ENCODE measurements at places on chromosomes 1 and 21.

- DNase-seq, result no peak
These were observed 12.2 kb downstream of the AKIRIN1 start for GRCh38 chr1:39003281-39003680.

DNA sequence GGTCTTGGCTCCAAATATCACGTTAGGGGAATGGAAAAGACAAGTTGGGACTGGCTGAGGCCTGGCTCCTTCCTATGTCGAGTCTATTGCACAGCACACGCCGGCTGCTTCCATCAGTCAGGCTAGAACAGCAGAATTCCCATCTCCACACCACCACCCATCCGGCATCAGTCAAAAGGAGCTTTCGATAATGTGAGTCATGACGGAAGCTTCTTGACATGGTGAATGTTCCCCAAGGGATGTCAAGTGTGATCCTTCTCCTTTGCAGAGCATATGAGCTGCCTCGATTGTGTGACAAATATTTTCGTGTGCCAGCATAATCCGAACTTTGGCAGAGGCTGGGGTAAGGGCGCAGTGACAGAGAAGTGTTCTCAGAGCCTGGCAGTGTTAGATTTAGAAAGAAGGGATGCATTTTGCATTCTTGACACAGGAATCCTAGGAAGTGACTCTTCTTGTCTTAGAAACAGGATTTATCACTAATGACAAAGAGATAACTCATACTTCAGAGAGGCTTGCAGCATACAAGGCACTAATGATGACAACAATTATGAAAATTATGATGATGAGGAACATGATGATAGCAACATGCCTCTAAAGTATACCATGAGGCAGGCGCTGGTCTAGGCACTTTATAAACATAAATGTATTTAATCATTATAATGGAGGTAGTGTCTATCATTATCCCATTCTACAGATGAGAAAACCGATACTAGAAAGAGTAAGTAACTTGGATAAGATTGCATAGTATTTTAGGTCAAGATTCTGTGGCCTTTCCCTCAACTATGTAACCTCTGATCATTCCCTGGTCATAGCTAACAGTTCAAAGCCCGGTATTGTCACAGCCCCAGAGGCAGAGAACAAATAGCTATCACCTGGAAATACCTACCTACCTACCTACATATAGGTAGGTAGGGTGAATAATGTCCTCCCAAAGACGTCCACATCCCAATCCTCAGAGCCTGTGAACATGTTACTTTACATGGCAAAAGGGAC is 135.0 kb downstream of the KCNJ6 start:
- no peak for DNase-seq

- no peak for DNase-seq
These were observed 11.2 kb upstream of the PHC2 start for GRCh38 chr1:33442141-33442540.

DNA sequence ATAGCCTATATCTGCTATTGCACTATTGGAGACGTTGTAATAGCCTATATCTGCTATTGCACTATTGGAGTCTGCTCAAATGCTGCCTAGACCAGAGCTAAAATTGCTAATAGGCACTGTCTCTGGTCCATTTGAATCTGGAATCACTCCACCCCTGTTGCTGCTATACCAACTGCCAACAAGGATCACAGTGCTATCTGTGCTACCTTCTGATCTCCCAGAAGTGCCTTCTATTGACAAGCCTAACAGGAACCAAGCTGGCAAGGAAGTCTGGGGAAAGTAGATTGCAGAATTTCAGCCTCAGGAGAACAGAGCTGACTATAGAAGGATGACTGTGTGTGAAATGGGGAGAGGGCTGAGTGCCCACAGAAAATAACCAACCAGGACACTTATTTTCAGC is 15.9 kb downstream of the RWDD3 start:
- DNase-seq, result no peak

DNA sequence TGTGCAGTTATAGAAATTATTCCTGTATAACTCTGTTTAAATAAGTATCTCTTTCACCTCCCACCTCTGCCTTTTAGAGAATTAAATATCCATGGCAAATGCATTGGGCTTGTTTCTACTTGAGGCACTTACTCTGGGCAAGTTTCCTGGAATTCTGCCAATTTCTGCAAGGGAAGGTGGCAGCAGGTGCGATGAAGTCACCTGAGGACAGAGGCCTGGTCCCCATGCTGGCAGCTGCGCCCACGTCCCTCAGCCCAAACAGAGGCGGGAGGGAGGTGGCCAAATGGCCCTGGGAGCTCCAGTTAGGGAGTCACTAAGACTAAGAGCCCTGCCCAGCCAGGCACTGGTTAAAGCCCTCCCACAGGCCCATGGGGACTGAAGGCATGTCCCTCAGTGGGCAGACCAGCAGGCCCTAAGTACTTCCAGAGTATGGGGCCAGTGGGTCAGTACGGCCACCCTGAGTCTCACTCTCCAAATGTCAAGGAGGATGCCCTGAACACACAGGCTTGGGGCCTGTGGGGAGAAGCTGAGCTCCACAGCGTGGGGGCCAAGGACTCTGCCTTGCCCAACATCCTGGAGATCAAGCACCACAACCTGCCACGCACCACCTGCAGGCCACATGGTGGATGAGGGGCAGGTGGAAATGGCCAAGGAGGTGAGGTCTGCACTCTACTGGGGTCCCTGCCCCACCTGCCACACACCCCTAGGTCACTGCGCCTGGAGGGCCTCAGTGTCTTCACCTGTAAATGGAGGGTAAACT is 19.4 kb downstream of the ACOT7 start:
- DNase-seq, result no peak

DNA sequence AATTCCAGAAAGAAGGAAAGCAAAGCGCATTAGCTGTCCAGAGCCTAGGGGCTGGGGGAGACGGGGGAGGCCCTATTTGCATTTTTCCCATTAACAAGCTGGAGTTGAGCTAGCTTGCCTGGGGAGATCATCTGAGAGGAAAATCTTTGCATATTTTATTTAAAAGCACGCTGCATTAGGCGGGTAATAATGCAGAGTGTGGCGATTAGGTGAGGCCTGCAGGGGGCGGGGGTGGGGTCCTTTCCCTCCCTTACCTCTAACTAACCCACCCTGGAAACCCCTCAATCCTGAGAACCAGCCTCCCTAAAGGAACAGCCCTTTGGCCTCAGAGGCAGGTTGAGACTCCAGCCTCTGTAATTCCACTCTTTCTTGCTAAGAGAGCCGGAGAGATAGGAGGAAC is 16.2 kb downstream of the C1orf216 start:
- no peak for DNase-seq

GRCh38 chr1:201773764-201774163 is 55.2 kb upstream of the IPO9 start:
- no peak for DNase-seq

DNA sequence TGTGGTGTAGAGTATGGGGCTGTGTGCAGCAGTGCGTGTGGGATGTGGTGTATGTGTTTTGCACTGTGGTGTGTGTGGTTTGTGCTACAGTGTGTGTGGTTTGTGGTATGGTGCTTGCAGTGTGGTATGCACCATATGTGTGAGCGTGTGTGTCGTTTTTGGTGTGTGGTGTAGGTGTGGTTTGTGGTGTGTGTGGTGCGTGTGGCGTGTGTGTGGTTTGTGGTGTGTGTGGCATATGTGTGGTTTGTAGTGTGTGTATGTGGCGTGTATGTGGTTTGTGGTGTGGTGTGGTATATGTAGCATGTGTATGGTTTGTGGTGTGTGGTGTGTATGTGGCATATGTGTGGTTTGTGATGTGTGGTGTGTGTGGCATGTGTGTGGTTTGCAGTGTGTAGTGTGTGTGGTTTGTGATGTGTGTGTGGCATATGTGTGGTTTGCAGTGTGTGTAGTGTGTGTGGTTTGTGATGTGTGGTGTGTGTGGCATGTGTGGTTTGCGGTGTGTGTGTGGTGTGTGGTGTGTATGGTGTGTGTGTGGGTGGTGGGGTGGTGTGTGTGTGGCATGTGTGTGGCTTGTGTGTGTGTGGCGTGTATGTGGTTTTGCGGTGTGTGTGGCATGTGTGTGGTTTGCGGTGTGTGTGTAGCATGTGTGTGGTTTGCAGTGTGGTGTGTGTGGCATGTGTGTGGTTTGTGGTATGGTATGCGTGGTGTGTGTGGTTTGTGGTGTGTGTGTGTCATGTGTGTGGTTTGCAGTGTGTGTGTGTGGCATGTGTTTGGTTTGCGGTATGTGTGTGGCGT is 53.5 kb upstream of the TRAPPC10 start:
- DNase-seq, result no peak

- no peak for DNase-seq
These were observed 124.3 kb downstream of the PGBD5 start for GRCh38 chr1:230301822-230302221.

DNA sequence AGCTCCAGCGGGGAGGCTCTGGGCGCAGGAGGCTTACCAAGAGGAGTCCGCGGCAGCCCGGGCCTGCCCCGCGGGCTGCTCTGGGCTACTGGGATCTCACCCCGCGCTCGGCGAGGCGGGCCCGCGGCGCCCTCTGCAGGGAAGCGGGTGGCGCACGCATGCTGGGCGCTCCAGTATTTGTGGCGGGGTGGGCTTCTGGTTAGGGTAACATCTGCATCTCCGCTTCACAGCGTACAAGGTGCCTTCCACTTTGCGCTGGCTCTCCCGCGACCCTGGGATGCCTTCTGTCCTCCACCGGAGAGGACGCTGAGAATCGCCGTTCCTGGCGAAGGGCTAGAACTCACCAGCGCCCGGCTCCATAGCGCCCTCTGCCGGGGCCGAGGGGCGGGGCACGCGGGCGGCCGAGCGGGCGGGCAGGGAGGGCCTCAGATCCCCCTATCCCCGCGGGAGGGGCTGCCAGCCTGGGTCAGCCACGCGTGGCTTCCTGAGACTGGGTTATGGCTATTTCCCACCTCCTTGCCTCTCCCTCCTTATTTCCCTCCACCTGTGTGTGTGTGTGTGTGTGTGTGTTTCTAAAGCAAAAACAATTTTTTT is 46.6 kb upstream of the CTBS start:
- DNase-seq, result peak; percentile 87

DNA sequence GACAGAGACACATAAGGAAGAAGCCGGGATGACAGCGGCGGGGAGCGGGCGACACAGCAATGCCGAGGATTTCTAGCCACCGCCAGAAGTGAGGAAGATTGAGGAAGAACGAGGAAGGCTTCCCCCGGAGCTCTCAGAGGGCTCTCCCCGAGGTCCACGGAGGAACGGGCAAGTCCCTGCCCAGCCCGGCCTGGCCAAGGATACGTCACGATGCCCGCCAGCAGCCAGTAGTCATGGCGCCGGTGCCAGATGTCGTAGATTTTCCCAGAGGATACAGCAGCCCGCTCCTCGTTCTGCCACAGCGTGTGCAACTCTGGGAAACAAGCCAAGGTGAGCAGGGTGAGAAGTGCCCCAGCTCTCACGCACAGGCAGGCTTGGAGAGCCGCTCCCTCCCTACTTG is 65.9 kb downstream of the KCNAB2 start:
- no peak for DNase-seq

DNA sequence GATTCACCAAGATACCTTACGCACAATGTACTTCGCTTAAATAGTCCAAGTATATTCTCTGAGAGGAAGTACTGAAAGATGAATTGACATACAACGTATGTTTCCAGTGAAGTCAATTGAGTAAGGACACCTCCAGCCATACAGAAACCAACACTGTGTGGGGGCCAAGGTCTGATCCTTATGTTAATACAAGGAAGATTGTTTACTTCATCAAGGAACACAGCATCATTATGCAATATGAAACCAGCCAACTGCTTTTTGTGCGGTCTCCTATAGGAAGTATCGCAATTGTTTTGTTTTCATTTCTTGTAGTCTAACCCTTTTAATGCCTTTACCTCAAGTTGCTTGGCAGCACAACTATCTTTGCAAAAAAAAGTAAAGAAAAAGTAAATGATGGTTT is 28.2 kb upstream of the TEKT2 start:
- DNase-seq, result no peak

GRCh38 chr1:94843846-94844245 is 23.7 kb downstream of the SLC44A3 start:
- no peak for DNase-seq

DNA sequence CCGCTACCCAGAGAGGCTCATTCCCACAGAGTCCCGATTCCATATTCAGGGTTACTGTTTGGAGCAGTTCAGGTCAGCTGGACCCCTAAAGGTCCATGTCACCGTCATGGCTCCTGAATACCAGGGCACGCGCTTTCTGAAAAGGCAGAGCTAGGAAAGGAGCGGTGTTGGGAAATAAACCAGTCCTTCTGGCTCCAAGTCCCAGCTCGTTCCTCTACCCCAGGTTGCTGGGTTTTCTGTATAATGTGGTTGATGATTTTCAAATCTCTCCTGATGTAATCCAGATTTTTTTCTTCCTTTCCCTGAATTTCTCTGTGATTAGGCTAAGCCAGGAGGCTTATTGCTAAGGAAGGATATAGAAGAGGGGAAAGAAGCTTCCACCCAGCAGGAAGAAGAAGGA is 14.0 kb upstream of the PKP1 start:
- no peak for DNase-seq
